ENCODE measurements at places on chromosomes 4 and X. TPM values are rescaled to one million over a fixed set of nuclear protein-coding genes. Genes with fewer than 3 reads are reported as not detected.

SPANXN5 gene
- total RNA-seq, result not detected

- no peak for DNase-seq
Observed at GRCh38 chr4:7556558-7556957, 121.8 kb upstream of the PSAPL1 start.

GRCh38 chr4:8920289-8920965 is 48.8 kb upstream of the HMX1 start:
- no peak for DNase-seq

CLGN gene
- total RNA-seq, result 0.51 TPM

INPP4B gene
- total RNA-seq, result 20.9 TPM

DNA sequence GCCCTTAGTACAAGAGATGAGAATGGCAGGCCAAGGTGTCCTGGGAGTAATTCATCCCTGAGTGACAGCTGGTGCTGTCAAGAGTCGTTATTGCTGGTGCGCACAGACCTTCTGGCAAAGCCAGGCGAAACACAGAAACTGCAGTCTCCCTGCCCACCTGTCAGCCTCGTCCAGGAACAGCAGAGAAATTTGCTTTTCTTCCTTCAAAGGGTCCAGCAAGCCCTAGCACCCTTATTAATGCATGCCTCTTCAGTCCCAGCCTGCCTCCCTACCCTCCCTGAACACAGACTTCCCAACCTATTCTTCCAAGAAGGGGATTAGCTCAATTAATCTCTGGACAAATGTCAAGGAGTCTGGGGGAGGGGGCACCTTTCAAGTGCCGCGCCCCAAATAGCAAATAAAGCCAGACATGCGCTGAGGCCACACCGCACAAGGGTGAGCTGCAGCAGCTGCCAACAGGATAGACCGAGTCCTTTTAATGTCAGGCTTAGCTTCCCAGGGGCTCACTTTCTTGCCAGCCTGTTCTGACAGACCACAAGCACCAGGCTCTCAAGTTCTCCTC is 250.7 kb upstream of the RASGEF1B start:
- no peak for DNase-seq

- peak; percentile 27 for DNase-seq
Observed at GRCh38 chrX:20217906-20218305, 48.8 kb downstream of the RPS6KA3 start.

GRCh38 chr4:154961263-154961662 is 180.2 kb downstream of the RBM46 start:
- no peak for DNase-seq

CFAP47 gene
- not detected for total RNA-seq

DNA sequence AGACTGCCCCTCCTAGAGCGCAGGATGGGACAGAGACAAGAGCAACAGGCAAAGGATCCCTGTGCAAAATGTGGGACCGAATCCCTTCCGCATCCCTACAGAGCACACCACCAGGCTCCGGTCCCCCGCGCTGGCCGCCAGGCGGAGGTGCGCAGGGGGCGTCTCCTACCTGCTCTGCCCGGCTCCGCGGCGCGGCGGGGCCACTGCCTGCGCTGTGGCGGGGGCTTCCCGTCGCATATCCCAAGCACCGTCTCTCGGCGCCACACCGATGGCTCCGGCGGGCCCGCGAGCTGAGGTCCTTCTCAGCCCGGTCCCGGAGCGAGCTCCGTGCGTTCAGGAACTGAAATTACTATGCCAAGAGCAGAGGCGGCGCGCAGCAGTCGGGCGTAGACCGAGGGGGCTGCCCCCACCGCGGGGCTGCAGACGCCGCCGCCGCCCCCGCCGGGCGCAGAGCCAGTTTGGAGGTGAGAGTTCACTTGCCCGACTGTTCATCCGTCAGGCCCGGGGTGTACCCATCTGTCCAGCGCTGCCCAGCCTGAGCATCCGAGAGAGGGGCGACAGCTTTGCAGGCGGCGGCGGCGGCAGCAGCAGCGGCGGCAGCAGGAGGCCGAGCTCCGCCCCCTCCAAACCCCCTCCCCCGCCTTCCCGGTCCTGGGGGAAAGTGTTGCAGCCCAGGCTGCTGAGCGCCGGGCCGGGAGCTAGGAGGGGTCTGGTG is at the start of gene GPRIN3:
TSS of gene GPRIN3 (minus strand) at position 355 of the 715 bp plus-strand sequence. CDS start 57,690 bp downstream, outside the sequence.
- peak; percentile 39 for DNase-seq

- no peak for DNase-seq
Observed at GRCh38 chr4:7170012-7170411, 22.3 kb upstream of the SORCS2 start.

FRMPD4 gene
- 0.05 TPM for total RNA-seq

- DNase-seq, result peak; percentile 12
Observed at GRCh38 chr4:118683513-118683912, 1.7 kb upstream of the METTL14 start.

- DNase-seq, result peak; percentile 63
Observed at GRCh38 chrX:22220941-22221340, 51.8 kb upstream of the CBLL2 start.

RNF175 gene
- 0.37 TPM for total RNA-seq

COPS4 gene
- total RNA-seq, result 79.0 TPM

GRCh38 chr4:14711259-14711658 is 291.0 kb upstream of the CPEB2 start:
- DNase-seq, result no peak

ART3 gene
- total RNA-seq, result not detected

DNA sequence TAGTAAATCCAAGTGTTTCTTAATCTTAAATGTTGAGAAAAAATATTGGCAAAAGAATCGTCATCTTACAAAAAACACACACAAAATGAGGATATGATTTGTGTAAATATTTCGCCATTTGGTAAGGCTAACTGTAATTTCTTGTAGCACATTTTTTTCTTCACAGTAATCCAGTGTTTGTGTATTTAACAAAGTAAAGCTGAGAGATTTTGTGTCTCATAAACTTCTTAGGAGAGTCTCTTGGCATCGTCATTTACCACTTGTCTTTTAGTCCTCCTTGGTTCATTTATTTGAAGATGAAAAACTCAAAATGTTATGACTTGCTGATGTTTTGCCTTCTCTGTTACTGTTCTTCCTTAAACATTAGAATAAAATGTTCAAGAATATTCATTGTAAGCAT is 326.7 kb upstream of the PITX2 start:
- no peak for DNase-seq

GRCh38 chr4:15116509-15117079 is 114.3 kb downstream of the CPEB2 start:
- DNase-seq, result no peak

IDUA gene
- 14.1 TPM for total RNA-seq

MND1 gene
- total RNA-seq, result 5.6 TPM

PAGE2 gene
- not detected for total RNA-seq

TCEAL6 gene
- total RNA-seq, result not detected

DNA sequence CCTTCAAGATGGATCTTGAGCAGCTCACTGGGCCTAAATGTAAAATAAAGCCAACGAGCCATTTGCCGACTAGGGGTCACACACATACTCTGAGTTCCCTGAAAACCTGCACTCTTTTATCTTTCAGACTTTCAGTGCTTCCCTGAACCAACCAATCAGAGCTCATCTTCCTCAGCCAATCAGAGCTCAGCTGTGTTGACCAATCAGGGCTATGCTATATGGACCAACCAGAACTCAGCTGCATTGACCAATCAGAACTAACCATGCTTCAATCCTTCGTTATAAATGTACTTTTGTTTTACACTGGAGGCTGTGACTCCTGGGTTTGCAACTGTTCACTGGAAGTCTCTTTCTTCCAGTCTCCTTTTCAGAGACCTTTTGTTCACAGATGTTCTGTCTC is 19.3 kb downstream of the SLC25A53 start:
- peak; percentile 34 for DNase-seq

ZAR1 gene
- total RNA-seq, result not detected

- no peak for DNase-seq
Observed at GRCh38 chrX:153628129-153628528, 18.9 kb upstream of the DUSP9 start.

DNA sequence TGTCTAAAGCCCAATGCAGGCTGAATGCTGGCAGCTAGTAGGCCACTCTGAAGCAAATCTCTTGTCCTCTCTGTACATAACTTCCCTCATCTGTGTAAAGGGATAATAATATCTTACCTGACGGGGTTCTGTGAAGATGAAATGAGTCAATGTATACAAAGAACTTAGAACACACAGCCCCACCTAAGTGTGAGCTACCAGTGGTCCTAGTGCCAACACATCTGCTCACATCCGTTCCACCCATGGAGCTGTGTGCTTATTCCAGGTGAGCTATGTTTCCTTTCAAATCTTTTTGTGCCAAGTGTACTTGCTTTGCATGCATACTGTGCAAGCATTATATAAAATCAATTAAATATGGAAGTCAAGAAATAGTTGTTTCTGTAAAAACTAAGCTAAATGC is 116.4 kb downstream of the TSPAN5 start:
- no peak for DNase-seq

NPY2R gene
- not detected for total RNA-seq

DNA sequence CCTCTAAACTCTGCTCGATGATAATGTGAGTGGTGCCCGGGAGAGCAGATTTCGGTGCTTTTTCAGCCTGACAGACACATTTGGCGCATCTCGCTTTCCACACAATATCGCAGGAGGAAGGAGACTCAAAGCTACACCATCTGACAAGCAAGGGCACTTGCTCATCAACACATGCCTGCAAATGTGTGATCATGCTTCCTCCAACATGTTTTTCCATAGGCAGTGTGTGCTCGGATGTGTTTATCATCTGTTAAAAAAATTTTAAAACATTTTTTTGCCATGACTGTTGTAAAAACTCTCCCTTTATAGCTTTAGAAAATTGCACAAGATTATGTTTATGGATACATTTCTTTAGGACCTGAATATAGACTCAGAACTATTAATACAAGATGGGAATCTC is 170.3 kb upstream of the PUDP start:
- DNase-seq, result no peak

MBNL3 gene
- 2.2 TPM for total RNA-seq

AVPR2 gene
- total RNA-seq, result 4.7 TPM

DNA sequence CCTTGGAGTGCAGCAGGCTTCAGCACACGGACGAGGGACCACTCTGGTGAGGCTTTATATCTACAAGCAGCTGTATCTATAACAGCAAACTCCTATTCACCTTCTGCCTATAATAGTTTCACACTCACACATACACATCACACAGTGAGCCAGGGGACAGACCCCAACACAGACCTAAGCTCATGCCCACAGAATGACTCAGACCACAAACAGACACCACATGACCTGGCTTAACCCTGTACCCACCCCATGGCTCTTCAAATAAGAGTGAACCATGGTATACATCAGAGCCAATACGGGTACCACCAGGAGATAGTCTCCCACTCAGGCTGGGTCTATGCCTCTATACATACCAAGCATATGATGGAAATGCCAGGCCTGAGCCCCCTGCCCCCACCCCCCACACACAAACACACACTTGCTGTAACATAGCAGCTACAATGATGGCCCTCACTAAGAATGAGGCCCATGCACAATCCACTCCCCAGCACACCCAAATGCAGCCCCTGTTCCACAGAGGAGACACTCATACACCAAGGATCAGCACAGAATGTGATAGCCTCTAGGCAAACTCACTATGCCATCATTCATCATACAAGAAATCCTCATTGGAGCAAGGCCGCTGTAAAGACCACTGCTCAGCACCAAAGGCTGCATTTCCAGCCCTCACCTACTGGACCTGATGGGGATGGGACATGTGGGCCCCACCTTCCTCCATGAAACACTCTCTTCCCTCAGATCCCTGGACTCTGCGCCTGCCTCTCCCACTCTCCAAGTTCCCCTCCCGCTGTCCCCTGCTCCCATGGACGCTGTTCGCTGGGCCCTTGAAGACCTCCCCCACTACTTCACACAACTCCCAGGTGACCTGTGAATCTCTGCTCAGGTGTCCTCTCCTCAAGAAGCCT is 62.1 kb upstream of the XIAP start:
- no peak for DNase-seq

- DNase-seq, result no peak
Observed at GRCh38 chrX:110657073-110657472, 138.5 kb downstream of the CHRDL1 start.

P2RY4 gene
- total RNA-seq, result not detected

FDCSP gene
- total RNA-seq, result not detected

GRCh38 chr4:82381235-82381634 is 7.4 kb upstream of the HNRNPD start:
- DNase-seq, result no peak

DNA sequence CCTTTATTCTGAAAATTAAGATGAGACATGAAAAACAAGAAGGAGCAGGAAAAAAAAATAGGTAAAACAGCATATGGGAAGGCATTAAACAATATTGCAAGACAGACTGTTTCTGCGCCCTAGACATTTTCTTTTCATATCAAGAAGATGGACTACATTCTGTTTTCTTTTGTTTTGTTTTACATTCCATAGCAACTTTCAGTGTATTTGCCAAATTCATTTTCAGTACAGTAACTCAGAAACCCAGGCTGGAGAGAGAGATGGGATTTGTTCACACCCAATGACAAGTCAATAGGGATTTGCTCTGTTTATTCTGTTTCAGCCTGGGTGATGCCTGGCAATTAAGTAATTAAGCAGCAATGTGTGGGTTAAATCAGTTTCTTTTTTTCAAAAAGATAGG is 892.8 kb upstream of the DIAPH2 start:
- DNase-seq, result no peak

DNA sequence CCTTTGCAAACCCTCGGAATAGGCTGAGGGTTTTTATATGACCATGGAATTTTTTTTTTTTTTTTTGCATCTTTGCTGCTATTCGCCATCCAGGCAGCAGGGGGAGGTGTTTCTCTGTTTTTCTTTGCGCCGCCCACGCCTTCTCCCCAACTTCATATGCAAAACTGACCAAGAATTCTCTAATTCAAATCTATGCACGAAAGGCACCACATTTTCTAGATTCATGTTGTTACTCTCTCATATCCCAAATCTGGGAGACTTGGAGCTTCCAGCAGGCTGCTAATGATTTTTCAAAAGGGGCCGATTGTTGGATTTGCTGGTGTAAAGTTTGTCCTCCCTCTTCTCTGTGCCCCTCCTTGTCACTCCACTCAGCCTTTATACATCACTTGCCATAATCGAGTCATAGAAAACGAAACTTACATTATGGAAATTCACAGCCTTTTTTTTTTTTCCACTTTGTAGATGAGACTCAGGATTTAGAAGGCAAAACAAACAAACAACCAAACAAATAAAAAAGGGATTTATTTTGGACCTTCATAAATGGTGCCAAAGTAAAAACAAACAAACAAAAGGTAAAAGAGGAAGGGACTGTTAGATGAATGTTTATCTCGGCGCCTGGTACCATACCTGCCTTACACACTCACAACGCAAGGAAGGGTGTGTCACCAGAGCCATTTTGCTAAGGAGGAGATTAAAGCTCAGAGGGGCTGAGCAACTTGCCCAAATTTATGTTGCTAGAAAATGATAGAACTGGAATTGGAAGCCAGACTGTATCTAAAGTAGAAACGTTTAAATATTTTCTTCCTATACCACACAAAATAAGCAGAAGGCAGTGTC is 29.3 kb upstream of the BOD1L1 start:
- peak; percentile 81 for DNase-seq

ZDHHC15 gene
- under 0.01 TPM for total RNA-seq

- peak; percentile 65 for DNase-seq
Observed at GRCh38 chr4:165325732-165326512, 1.5 kb upstream of the MSMO1 start.

Measured in dermis blood vessel endothelial cell (primary cell).